ENCODE measurements at places on chromosomes 2 and 18. TPM values are rescaled to one million over a fixed set of nuclear protein-coding genes. Genes with fewer than 3 reads are reported as not detected.
A peak's percentile ranks its signal among the peaks of the same experiment; 100 is the strongest.

- DNase-seq: no peak
Observed at GRCh38 chr2:227004482-227004881, 159.5 kb downstream of the COL4A4 start.

RAPGEF4 gene
- polyA plus RNA-seq: 0.39 TPM

EML6 gene
- 0.37 TPM for polyA plus RNA-seq

DNA sequence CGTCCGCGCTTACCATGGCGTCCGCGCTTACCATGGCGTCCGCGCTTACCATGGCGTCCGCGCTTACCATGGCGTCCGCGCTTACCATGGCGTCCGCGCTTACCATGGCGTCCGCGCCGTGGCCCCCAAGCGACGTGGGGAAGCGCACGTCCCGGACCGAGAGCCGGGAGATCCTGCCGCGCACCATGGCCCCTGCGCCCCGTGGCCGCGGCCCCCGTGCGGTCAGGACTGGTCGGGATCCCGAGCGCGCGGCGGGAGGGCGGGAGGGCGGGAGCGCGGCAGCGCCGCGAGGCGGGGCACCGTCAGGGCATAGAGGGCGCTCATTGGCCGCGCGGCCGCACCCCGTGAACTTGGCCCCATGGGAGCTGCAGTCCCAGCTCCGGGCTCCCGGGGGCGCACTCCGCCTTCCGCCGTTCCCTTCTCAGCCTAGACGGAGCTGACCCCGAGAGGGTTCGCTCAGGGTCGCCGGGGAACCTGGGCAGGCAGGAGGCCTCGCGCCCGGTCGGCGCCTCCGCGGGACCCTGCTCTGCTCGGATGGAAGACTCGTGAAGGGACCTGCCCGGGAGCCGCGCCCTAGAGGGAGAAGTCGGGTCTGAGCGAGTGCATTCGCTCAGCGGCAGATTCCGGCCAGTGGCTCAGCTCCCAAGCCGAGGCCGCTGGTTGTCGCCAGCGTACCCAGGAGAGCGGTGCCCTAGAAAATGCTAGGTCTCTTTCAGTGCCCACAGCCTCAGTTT, at the start of gene ENOSF1:
Gene ENOSF1, minus strand, starts transcription at position 230 of the 734 bp plus-strand sequence. Its CDS starts 43 bp downstream, at position 187.
- DNase-seq: peak; percentile 73

- DNase-seq: no peak
Observed at GRCh38 chr2:188576651-188577050, 285.0 kb downstream of the GULP1 start.

DLGAP1 gene
- polyA plus RNA-seq: not detected

GRCh38 chr18:62616331-62616805, 93.5 kb downstream of the ZCCHC2 start:
- DNase-seq: no peak

GRCh38 chr2:3174626-3175567, 202.7 kb downstream of the EIPR1 start:
- DNase-seq: no peak

GRCh38 chr2:64888591-64889309, 100.4 kb upstream of the SLC1A4 start:
- DNase-seq: peak; percentile 80

DNA sequence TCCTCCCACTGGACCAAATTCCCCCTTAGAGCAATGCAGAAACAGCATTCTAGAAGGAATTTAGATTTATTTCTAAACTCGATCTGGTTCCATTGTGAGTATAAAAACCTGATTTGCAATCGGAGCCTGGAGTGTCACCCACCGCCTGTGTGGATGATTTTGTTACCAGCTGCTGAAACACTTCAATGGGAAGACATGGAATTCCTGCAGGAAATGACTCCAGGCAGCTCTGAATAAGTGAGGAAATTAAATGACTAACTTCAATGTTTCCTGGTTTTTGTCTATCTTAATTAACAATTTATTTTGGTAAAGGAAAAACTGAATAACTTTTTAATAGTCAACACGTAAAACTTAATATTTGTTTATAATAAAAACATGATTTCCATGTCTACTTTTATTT, 19.3 kb downstream of the CTAGE1 start:
- DNase-seq: no peak

STPG4 gene
- polyA plus RNA-seq: not detected

ASPRV1 gene
- polyA plus RNA-seq: 0.05 TPM

DNA sequence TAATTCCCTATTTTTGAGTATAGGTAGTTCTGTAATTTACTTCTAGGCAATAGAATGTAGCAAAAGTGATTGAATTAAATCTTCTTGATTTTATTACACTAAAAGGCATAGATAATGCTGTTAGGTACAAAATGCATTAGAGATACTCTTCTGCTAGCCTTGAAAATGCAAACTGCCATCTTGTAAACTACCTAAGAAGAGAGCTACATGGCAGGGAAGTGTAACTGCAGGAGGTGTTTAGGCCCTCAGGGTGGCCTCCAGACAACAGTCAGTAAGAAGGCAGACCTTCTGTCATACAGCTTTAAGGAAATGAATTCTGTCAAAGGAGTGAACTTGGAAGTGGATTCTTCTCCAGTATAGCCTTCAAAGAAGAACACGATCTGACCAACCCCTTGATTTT, 1396.8 kb upstream of the SLC39A10 start:
- no peak for DNase-seq

GRCh38 chr2:239311132-239312040, 89.4 kb downstream of the HDAC4 start:
- DNase-seq: no peak

DNA sequence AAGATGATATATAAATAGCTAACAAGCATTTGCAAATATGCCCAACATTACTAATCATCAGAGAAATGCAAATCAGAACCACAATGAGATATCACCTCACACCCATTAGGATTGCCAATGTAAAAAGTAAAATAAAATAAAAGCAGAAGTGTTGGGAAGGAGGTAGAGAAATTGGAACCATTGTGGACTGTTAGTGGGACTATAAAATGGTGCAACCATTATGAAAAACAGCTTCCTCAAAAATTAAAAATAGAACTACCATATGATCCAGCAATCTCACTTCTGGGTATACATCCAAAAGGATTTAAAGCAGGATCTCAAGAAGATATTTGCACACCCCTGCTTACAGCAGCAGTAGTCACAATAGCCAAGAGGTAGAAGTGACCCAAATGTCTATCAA, 99.8 kb upstream of the DAPL1 start:
- DNase-seq: no peak

DNA sequence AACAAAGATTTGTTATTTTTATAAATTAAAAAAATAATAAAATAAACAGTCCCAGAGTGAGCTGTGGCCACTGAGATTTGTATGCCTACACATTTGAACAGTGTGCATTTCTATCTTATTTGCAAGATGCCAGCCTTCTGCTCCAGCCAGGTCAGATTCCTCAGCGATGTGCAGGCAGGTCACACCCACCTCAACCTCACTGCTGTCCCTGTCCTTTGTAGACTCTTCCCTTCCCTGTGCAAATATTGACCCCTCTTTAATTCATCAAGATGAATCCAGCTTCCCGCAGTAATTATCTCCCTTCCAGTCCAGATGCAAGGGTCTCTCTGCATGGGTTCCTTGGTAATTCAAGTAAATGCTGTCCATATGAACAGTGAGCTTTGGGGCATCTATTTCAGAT, 256.2 kb downstream of the PIEZO2 start:
- no peak for DNase-seq

DNA sequence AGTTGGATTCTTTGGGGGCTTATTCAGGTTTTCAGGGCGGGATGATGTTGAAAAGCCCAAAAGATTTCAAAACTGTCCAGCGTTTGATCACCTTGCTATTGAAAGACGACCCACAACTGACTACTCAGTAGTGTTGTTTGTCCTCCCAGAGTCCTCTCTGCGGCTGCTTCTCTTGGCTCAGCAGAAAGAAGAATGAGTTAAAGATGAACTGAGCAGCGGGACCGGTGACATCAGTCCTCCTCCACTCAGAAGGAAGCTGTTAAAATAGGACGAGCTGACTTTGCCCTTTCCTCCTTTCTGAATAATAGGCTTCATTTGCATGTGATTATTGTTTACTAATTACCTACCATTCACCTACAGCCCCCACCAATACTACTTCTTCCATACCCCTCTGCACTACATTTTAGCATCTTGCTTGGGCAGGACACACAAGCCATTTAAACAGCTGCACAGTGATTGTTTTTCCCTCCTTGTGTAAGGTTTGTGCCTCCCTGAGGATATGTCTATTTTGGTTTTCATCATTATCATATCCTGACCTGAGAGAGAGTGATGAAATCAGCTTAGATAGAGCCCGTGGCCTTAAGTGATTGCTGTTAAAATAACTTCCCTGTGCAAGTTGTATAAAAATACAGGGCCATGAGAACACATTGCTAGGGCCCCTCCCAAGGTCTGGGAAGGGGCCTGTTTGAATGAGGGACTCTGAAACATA, 261.8 kb downstream of the FHOD3 start:
- no peak for DNase-seq

ZEB2 gene
- polyA plus RNA-seq: 0.26 TPM

DNA sequence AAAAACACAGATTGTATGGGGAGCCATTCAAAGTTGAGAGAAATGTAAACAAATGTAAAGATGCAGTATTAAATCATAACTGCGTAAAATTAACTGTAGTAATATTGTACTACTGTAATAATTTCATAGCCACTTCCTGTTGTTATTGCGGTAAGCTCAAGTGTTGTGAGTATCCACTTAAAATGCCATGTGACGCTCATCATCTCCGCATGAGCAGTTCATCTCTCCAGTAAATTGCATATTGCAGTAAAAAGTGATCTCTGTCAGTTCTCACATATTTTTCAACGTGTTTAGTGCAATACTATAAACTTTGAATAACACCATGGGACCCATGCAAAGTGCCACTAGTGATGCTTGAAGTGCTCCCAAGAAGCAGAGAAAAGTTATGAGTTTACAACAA, 41.8 kb upstream of the SP3 start:
- no peak for DNase-seq
